Brain microvascular endothelial cell (primary cell): ENCODE measurements at places on chromosomes 7 and 10.

DNA sequence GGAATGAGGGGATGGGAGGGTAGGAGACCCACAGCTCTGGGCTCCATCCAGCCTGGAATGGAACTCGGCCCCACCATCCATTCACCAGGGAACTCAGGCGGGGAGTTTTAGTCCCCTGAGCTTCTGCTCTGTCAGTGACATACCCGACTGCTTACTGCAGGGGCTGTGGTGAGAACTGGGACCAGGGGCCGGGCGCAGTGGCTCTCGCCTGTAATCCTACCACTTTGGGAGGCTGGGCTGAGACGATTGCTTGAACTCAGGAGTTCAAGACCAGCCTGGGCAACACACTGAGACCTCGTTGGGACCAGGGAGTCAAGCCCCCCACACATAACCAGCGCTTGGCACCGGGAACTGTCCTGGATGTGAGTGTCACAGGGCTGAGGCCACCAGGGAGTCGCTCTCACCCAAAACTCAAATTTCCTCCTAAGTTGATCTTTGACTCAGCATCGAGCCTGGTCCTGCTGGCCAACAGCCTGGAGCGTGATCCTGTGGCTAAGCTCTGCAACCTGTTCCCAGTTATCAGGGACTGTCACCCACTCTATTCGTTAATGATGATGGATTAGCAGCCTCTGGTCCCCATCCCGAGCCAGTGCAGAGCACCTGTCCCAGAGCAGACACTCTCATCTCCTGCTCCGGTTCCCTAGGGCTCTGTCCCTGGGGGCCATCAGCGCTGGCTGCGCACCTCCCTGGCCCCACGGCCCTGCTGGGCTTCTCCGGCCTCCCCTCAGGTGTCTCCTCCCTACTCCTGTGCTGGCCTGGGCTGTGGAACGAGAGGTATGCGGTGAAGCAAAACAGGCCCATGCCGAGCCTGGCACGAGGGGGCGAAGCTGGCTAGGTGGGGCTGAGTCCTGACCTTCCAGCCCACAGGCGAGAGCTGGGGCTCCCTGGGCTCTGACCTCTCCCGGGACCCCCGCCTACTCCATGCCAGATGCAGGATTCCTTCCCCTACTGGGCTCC lies 902 bp upstream of the CLDN15 start:
- no peak for DNase-seq

- no peak for DNase-seq
These were observed 3.8 kb upstream of the CLRN3 start for GRCh38 chr10:127896590-127896989.

DNA sequence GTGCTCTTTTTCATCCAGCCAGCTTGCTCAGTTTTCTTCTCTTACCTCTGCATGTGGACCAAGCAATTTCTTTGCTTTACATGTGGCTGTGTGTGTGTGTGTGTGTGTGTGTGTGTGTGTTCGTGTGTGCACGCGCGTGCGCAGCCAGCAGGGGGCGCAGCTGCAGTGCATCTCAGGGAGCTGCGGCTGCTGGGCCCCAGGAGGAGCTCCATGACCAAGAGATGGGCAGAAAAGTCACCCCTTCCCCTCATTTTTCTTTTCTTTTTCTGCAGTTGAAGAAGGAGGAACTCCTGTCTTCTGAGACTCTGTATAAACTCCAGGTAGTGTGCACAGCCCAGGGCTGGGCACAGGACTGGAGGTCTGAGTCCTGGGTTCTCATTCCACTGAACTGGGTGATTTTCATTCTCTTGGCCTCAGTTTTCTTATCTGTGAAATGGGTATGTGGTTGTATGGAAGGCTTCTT lies 41.8 kb downstream of the BLNK start:
- DNase-seq: peak; percentile 68

GRCh38 chr7:99729486-99730237 lies 5.3 kb downstream of the CYP3A7 start:
- no peak for DNase-seq

DNA sequence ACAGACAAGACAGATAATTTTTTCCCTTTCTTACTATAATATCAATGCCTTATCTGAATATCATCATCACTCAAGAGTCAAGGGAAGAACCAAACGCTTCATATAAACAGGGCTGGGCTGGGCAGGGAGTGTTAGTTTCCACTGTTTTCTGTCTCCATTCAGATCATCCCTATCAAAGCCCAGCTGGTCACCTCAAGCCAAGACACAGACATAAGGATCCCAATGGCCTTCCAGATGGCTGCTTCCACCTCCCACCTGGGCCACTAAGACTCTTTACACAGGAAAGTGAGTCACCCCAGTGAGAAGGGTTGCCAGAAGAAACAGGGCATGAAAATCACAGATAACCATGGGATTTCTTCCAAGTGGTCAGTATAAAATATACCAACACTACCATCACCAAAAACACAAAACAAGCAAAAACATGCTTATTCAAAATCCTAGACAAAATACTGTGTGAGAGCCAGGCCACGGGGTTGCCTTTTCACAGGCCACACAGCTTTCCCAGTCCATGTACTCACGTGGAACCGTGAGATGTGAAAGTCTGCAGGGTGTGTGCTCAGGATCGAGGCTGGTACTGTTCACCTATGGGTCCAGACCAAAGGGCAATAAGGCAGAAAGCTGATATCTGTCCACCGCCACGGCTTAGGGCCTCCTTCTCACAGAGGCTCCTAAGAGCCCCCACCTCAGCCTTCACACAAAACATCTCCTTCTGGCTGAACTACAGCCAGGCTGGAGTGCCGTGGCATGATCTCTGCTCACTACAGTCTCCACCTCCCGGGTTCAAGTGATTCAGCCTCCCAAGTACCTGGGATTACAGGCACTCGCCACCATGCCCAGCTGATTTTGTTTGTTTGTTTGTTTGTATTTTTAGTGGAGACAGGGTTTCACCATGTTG lies 5.7 kb downstream of the PRSS1 start:
- no peak for DNase-seq

DNA sequence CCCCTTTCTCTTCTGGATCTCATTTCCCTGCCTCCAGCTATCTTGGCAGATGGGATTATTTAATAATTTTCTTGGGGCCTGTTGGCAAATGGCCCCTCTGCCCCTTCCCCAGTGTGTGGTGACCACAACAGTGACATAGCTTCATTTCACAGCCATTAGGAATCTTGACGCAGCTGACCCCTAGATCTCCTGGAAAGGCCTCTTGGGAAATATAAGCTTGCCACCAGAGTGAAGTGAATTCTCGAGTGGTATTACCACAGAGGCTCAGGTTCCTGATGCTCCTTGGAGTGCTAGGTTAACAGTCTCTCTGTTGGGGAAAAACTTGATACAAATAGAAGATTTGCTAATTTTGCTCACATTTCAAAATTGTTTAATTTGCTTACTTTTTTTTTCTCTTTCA lies 57.8 kb downstream of the AUTS2 start:
- no peak for DNase-seq

DNA sequence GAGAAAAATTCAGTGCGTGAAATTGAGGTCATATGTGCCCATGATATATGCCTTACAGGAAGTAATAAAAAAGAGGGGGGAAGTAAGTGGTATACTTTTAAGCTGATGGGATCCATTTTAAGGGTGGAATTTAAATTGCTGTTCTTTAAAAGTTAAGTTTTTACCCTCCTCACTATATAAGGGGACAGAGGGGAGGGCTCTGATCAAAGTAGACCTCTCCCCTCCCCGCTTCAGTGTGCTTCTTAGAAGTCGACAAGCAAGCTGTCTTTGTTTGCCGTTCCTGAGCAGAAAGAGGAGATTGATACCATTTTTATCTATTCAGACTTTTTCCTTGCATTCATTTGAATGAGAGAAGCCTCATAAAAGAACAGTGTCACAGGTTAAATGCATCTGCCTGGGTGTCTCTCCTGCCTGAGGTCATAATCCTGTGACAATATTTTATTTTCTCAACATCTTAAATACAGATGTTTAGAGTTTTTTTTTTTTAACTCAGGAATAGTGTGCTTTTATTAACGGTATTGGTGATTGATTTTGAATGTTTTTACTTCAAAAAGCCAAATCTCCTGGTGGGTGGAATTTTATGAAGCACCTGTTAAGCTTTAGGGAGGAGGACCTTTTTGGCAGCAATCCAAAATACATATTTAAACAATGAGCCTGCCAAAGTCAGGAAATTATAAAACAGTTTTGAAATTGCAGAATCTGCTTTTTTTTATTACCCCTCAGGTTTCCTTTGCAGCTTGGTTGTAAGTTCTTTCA lies 141.7 kb downstream of the KAT6B start:
- DNase-seq: no peak

DNA sequence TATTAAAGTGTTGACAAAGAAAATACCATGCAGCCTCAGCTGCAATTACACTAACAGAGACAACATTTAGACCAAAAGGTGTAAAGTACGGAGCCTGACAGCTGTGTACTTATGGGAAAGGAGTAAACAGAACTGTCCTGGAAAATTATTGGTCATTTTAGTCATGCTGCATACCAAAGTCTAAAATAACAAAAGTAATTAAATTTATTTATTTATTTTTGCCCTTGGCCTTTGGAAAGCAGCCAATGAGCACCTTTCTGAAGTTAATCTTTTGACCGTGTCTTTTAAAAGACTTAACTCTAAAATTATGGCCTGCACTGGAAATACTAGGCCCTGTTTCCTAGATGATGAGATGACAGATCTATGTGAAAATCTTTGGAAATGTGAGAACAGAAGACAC lies 597.6 kb downstream of the NXPH1 start:
- no peak for DNase-seq
